HCEC 1CT (cell line): ENCODE measurements at places on chromosomes 5 and 9.

- DNase-seq: no peak
Measured at GRCh38 chr9:1882711-1883403, 132.3 kb upstream of the SMARCA2 start.

GRCh38 chr5:157610990-157611389, 35.4 kb upstream of the ADAM19 start:
- no peak for DNase-seq

- DNase-seq: no peak
Measured at GRCh38 chr5:132375957-132376356, 6.4 kb downstream of the SLC22A5 start.

DNA sequence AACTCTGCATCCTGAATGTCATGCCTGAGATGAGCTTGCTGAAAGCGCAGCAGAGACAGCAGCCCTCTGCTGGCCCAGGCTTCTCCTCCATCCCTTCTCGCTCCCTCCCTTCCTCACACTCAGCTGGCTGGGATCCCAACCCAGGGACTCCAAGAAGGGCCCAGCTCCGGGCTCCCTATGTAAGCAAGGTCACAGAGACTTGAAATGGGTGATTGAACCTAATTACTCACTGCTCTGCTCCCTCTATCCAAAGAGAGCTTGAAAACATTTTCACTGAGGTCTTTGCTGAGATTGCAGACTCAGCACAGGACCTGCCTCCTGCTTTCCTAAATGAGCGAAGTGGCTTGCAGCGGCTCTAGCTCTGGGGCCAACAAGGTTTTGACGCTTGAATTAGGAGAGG, 42.8 kb downstream of the RAPGEF1 start:
- peak; percentile 22 for DNase-seq

- no peak for DNase-seq
Measured at GRCh38 chr9:759541-759940, 82.0 kb upstream of the DMRT1 start.

DNA sequence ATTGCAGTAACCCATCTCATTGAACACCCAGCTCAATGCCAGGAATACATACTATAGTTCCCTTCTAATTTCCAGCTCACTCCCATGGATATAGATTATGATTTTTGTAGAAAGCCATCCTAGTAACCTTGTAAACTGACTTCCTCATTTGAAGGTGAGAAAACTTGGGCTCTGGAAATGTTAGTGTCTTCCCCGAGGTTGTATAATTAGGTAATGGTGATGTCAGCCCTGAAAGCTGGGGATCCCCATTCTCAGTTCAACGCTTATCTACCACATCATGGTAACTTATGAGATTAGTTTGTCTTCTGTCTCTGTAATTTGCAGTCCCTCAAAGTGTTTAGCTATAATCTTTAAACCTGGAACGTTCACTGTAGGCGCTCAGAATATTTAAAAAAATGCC, 34.6 kb upstream of the PTCH1 start:
- no peak for DNase-seq

GRCh38 chr9:127903557-127904475, 4.4 kb upstream of the ST6GALNAC6 start:
- no peak for DNase-seq

DNA sequence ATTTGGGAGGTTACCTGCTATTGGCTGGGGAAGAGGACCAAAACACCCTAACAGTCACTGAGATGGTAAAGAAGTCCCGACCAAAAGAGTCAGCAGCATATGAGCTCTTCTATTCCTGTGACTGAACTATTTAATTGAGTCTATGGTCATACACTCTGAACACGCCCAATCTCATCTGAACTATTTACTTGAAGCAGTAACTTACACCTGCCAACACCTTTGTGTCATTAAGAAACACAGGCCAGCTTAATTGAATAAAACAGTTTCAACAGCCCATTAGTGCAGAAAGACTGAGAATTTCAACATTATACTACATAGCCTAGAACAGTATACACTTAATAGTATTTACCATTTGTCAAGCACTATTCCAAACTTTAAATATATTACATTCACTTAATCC, 47.8 kb downstream of the NR6A1 start:
- DNase-seq: no peak
